ENCODE measurements at places on chromosomes 12 and 14. TPM values are rescaled to one million over a fixed set of nuclear protein-coding genes. Genes with fewer than 3 reads are reported as not detected.

- DNase-seq = no peak
- no peaks in the 10 kb centered on the region for H3K36me3 ChIP-seq
Observed at GRCh38 chr12:47527816-47528215, 178.0 kb downstream of the RPAP3 start.

DNA sequence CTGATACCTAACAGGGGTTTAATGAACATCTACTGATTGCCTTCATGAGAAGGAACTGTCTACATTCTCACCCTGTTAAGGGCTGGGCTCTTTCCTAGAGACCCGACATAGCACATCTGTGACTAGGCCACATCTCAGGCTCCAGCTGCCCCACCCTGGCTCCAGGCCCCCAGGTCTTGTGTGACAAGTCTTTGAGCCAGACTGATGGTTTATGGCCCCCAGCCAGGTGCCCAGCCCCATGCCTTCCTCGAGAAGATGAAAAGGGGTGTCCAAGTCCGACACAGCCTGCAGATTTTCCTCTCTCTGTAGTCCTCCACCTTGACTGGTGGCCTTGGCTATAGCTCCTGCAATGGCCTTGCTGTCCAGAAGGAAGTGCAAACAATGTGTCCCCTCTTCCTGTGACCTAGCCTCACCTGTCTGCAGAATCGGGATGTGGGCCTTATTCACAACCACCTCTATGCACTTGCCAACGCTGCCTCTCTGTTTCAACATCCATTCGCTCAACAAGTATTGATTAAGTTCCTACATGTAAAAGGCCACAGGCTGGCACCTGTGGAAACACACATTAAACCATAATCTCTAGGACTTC, 4.2 kb downstream of the ACTN1 start:
- peaks cover 69% of the 10 kb centered on the region for H3K4me1 ChIP-seq
- no peaks in the 10 kb centered on the region for H3K27me3 ChIP-seq
- peak overlapping the region; percentile 96 for H3K4me3 ChIP-seq
- DNase-seq = no peak

DNA sequence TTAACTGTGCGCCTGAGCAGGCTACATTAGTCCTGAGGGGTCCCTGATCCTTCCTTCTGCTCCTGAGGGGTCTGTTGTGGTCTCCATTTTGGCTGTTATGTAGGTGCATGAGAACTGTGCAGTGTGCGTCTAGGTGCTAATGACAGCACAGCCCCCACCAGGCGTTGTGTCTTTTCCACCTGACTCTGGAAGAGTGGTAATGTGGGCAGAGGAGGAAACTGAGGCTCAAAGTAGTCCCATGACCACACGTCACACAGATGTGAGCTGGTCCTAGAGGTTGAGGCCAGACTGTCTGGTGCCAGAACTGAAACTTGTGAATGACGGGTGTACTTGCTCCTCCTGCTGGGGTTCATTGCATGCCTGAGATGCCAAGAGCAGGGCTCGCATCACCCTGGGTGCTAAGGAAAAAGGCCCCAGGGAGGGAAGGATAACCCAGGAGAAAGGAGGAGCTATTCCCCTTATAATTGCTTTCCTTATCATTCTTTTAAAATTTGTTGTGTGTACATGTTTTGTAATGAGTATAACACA, 111.8 kb downstream of the SLC25A47 start:
- H3K27ac ChIP-seq = no peak overlapping the region
- H3K4me1 ChIP-seq = peaks cover 19% of the 10 kb centered on the region
- DNase-seq = no peak
- no peaks in the 10 kb centered on the region for H3K27me3 ChIP-seq
- no peak overlapping the region for H3K4me3 ChIP-seq

- no peaks in the 10 kb centered on the region for H3K4me1 ChIP-seq
- DNase-seq = no peak
- peaks cover 11% of the 10 kb centered on the region for H3K36me3 ChIP-seq
- no peak overlapping the region for H3K4me3 ChIP-seq
Observed at GRCh38 chr14:96062506-96062905, 23.3 kb downstream of the C14orf132 start.

DNA sequence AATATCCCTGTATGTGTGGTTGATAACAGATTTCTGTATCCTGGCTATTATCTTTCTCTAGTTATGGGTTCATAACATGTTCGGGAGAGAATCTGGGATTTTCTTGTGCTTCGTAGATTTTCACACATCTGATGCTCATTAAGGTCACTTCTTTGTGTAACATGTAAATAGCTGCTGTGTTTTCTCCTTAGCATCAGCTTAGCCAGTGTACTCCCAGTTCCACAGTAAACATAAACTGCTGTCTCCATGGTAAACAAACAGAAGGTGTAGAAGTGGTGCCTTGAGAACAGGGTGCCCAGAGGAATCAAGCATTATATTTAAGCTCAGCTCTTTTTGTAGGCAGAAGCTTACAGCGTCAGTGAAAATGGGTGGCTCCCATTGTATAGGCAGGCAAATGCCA, 88.0 kb downstream of the ANO6 start:
- no peak overlapping the region for H3K4me3 ChIP-seq
- H3K27ac ChIP-seq = peak overlapping the region; percentile 34
- H3K27me3 ChIP-seq = no peaks in the 10 kb centered on the region
- peak; percentile 51 for DNase-seq
- H3K4me1 ChIP-seq = peaks cover 10% of the 10 kb centered on the region

GRCh38 chr12:32083489-32083888, 23.2 kb upstream of the BICD1 start:
- no peaks in the 10 kb centered on the region for H3K27me3 ChIP-seq
- H3K36me3 ChIP-seq = no peaks in the 10 kb centered on the region
- no peak for DNase-seq
- H3K4me1 ChIP-seq = peaks cover 8% of the 10 kb centered on the region
- H3K4me3 ChIP-seq = no peak overlapping the region
- H3K27ac ChIP-seq = no peak overlapping the region

- peaks cover 14% of the 10 kb centered on the region for H3K36me3 ChIP-seq
- H3K27me3 ChIP-seq = no peaks in the 10 kb centered on the region
- peak overlapping the region; percentile 45 for H3K27ac ChIP-seq
- peak overlapping the region; percentile 84 for H3K4me3 ChIP-seq
- peaks cover 11% of the 10 kb centered on the region for H3K4me1 ChIP-seq
Observed at GRCh38 chr12:120710805-120711296, 593 bp downstream of the UNC119B start.

DNA sequence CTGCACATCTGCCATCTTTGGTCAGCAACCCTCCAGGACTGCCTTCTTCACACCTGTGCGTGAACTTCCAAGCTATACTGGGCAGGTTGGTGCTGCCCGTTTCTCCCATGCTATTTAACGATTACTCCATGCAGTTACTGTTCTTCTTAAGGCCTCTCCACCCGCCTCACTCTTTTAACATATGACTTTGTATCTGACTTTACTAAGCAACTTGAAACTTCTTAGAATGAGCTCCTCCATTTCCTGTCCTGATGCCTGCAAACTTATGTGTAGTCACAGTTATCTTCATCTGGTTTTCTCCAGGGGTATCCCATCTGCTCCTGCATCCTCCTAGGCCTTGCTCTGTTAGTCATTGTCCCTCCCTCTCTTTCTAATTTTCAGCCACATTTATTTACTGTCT, 35.7 kb downstream of the PRKCH start:
- H3K36me3 ChIP-seq = no peaks in the 10 kb centered on the region
- peaks cover 5% of the 10 kb centered on the region for H3K4me1 ChIP-seq
- H3K27me3 ChIP-seq = no peaks in the 10 kb centered on the region
- H3K4me3 ChIP-seq = no peak overlapping the region
- peak; percentile 25 for DNase-seq

GRCh38 chr12:1594006-1594260, 448 bp downstream of the FBXL14 start:
- peaks cover 62% of the 10 kb centered on the region for H3K4me1 ChIP-seq
- no peaks in the 10 kb centered on the region for H3K27me3 ChIP-seq
- no peak for DNase-seq

GRCh38 chr12:69173368-69173767, 66.0 kb upstream of the CPSF6 start:
- no peak overlapping the region for H3K27ac ChIP-seq
- no peak overlapping the region for H3K4me3 ChIP-seq
- H3K36me3 ChIP-seq = no peaks in the 10 kb centered on the region
- no peaks in the 10 kb centered on the region for H3K4me1 ChIP-seq

GRCh38 chr14:53655080-53655785, 301.4 kb downstream of the BMP4 start:
- H3K27ac ChIP-seq = no peak overlapping the region
- H3K36me3 ChIP-seq = no peaks in the 10 kb centered on the region

GRCh38 chr12:58896278-58896677, 24.0 kb downstream of the LRIG3 start:
- H3K4me1 ChIP-seq = peaks cover 5% of the 10 kb centered on the region
- DNase-seq = no peak
- no peak overlapping the region for H3K4me3 ChIP-seq
- H3K27ac ChIP-seq = no peak overlapping the region

- H3K27me3 ChIP-seq = peaks cover 4% of the 10 kb centered on the region
- no peaks in the 10 kb centered on the region for H3K36me3 ChIP-seq
- DNase-seq = no peak
- H3K27ac ChIP-seq = no peak overlapping the region
Observed at GRCh38 chr14:106013879-106014376, 487.5 kb downstream of the TMEM121 start.

GRCh38 chr12:14059548-14059947, 78.1 kb upstream of the GRIN2B start:
- no peaks in the 10 kb centered on the region for H3K36me3 ChIP-seq
- H3K27ac ChIP-seq = no peak overlapping the region
- H3K27me3 ChIP-seq = no peaks in the 10 kb centered on the region
- DNase-seq = no peak
- H3K4me1 ChIP-seq = no peaks in the 10 kb centered on the region

DNA sequence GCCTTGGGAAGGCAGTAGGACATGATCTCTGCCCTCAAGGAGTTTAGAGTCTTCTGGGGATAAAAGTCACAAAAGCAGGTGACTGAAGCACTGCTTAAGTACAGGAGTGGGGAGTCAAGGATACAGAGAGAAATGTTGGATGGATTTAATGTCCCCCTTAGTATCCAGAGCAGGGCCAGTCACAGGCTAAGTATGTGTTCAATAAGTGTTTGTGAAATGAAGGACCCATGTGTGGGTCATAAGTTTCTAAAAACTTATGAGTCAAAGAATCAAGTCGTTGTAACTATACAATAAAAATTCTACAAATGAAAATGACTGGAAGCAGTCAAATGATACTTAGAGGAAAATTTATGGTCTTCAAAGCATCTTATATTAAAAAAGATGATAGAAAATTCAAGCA, 25.1 kb downstream of the KRT80 start:
- H3K36me3 ChIP-seq = no peaks in the 10 kb centered on the region
- H3K4me3 ChIP-seq = no peak overlapping the region
- H3K27ac ChIP-seq = no peak overlapping the region
- H3K4me1 ChIP-seq = peaks cover 21% of the 10 kb centered on the region
- peak; percentile 62 for DNase-seq
- no peaks in the 10 kb centered on the region for H3K27me3 ChIP-seq

Gene OR6C70
- not detected for total RNA-seq

Gene TPPP2
- total RNA-seq = not detected

Gene ELK3
- 30.1 TPM for total RNA-seq

Gene BEGAIN
- not detected for total RNA-seq

Gene FBXW8
- total RNA-seq = 27.4 TPM

Gene CCDC184
- total RNA-seq = under 0.01 TPM

Gene PTCSC3
- not detected for total RNA-seq

Data from osteoblast (primary cell).